ENCODE measurements at places on chromosomes 5 and 9. TPM values are rescaled to one million over a fixed set of nuclear protein-coding genes. Genes with fewer than 3 reads are reported as not detected.

Gene NUTM2F
- total RNA-seq = not detected

Gene SPINK1
- total RNA-seq = not detected

DNA sequence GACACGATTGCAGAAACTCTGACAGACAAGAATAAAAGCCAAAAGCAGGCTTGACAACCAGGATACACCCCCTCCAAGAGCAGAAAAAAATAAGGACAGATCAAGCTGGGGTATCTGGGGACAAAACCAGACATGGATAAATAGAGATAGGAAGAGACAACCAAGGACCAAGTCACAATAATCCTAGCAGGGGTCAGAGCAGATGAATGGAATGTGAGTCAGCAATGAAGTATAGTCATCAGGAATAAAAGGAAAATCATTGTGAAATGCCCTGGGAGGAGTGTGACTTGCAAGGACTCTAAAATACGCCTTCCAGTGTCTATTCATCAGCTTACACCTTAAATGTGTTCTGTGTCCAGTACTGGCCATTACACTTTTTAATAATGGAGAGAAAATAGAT, 206.8 kb downstream of the CAAP1 start:
- no peak for ATAC-seq

Gene SIT1
- 97.0 TPM for total RNA-seq

GRCh38 chr9:28413471-28413870, 840.2 kb upstream of the C9orf72 start:
- ATAC-seq = no peak

DNA sequence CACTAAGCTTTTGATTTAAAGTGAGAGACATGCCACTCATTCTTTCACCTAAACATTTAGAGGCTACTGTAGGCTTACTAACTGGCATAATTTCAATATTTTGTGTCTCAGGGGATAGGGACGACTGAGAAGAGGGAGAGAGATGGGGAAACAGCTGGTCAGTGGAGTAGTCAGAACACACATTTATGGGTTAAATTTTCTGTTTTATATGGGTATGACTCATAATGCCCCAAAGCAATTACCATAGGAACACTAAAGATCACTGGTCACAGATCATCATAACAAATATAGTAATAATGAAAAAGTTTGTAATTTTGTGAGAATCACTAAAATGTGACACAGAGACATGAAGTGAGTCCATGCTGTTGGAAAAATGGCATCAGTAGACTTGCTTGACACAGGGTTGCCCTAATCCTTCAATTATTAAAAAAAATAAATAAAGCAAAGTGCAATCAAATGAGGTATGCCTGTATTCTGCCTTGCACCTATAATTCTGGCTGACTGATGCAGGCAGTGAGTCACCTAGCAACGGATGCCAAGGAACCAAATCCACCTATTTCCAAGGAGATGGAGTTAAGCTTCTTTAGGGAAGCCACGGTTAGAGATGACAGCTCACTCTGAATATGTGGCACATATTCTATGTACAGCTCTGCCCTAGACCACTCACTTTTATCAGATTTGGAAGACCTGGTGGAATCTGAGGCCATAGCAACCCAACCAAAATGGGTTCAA, 166.1 kb downstream of the MARCHF11 start:
- no peak for ATAC-seq

Gene SPATA24
- total RNA-seq = 5.6 TPM

- no peak for ATAC-seq
These were observed 249.1 kb upstream of the NR4A3 start for GRCh38 chr9:99572567-99572966.

Gene CATSPER3
- 0.82 TPM for total RNA-seq

DNA sequence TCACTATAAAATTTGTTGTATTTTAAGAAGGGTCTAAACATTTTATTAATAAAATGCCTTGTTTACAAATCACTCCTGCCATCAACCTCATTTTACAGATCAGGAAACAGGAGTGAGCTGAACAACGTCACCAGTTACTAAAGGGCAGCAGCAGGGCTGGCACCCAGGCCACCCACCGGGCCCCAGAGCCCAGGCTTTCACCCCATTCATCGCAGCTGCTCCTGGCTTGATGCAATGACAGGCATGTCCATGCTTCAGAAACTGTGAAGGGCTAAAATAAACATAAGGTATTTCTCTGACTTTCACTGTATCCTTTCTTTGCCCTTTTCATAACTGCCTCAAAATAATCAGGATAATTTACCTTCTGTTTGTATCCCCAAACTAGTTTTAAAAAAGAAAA, 18.1 kb downstream of the MED27 start:
- no peak for ATAC-seq

- no peak for ATAC-seq
These were observed 464.3 kb upstream of the PAPPA start for GRCh38 chr9:115689331-115689730.

GRCh38 chr5:31280210-31280609, 86.7 kb downstream of the CDH6 start:
- no peak for ATAC-seq

DNA sequence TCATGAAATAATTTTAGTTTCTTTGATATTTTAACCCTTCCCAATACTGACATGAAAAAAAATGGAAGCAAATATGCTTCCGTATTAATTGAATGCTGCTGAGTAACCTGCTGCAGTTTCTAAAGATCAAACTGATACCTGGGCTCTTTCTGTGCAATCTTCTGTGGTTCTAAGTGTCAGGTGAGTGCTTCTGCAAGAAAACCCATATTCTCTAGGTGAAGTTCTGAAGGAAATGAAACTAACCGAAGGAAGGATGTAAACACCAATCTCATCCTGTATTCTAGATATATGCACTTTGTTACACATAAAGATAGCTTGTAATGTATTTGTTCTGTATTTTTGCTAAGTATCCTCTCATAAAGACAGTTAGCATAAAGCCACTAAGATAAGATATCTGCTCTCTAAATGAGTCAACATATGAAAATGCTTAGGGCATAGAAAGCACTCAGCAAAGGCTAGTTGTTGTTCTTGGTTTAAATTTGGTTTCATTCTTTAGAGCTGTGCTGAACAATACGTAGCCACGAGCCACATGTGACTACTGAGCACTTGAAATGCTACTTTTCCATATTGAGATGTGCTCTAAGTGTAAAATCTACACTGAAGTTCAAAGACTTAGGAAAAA, 52.0 kb downstream of the ITGA2 start:
- peak; percentile 90 for ATAC-seq

Gene CD74
- total RNA-seq = 629 TPM

DNA sequence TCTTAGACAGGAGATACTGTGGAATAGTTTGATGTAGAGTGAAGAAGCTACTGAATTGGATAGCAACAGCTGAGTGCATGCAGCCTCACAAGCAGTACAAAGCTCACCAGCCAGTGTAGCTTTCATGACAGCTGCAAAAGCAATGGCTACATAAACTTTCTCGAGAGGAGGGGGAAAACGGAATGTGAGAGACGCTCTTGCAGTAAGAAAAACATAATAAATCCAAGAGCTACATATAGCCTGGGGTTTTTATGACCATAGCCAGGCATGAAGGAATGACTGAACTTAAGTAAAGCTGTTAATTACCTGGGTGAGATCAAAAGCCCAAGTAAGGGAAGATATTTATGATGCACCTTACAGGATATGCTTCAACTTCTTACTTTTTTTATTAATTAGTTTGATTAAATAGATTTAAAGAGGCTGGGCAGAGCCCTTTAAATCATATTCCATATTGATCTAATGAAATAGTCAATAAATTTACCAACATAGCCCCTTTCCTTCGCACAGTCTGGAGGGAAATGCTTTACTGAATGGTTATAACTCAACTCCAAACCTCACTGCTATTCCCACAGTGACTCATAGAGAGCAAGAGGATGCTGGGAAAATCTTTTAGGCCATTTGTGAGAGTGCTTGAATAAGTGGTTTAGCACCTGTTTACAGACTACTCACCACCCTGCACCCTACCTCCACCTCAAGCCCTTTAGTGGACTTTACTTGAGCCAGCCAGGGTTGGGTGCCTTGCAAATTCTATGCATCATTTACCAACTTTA, 407.2 kb upstream of the CLINT1 start:
- ATAC-seq = no peak

DNA sequence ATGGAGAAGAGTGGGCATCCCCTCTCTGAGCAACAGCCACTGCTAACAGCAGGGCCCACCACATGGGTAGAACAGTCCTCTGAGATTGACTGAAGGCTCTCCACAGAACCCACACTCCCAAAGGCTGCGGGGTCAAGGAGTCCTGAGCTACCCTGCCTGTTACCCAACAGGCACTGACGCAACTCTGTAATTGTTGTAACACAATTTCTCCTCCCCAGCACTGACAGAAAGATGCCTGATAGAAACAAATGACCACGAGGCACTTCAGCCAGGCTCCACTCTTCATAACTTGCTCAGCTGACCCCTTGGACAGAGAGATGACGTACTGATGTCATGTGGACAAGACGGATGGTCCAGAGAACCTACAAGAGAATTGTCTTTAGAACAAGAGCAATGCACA, 220.7 kb downstream of the SPOCK1 start:
- no peak for ATAC-seq

DNA sequence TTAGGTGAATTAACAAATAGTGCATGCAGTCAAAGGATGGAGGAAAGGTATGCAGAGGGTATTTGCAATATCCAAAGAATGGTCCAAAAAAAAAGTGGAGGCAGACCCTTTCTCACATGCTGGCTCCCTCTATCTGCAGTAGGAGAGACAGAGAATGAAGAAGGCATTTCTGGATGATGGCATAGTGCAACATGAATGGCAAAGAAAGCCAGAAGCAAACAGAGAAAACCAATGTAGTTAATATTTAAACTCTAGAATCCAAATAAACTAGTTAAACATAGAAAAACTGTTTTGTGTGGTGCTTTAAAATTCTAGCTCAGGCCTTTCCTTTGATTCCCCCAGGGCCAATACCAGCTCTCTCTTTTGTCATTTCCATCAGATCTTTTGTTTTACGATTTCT, 403.1 kb upstream of the WWC1 start:
- ATAC-seq = no peak

DNA sequence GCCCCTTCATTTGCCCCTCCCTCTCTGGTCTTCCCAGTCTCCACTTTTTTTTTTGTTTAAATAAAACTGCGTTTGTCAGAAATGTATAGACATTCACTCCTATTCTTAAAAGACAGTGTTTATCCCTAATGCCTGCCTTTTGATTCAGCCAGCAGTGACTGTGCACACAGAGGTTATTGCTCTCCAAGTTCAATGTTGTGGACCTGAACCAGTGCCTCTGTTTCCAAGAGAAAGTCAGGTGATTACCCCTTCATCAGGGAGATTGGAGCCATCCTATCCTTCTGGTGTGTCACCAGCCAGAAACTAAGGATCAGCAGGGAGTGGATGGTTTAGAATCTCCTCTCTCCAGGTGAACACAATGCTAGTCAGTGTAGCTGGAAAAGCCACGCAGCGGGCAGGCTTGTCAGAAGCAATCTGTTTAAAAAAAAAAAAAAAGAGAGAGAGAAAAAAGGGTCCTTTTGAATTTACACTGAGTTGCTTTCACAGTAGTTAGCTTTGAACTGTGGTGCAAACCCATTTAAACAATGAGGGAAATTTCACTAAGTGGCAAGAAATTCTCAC, 167.5 kb upstream of the DMRT1 start:
- no peak for ATAC-seq

- no peak for ATAC-seq
These were observed 97.6 kb downstream of the CDH10 start for GRCh38 chr5:24547132-24547531.

- no peak for ATAC-seq
These were observed 32.2 kb downstream of the GCNT4 start for GRCh38 chr5:75020016-75020656.

Gene TIMD4
- total RNA-seq = 0.67 TPM

Gene PCDHGA1
- 0.16 TPM for total RNA-seq

DNA sequence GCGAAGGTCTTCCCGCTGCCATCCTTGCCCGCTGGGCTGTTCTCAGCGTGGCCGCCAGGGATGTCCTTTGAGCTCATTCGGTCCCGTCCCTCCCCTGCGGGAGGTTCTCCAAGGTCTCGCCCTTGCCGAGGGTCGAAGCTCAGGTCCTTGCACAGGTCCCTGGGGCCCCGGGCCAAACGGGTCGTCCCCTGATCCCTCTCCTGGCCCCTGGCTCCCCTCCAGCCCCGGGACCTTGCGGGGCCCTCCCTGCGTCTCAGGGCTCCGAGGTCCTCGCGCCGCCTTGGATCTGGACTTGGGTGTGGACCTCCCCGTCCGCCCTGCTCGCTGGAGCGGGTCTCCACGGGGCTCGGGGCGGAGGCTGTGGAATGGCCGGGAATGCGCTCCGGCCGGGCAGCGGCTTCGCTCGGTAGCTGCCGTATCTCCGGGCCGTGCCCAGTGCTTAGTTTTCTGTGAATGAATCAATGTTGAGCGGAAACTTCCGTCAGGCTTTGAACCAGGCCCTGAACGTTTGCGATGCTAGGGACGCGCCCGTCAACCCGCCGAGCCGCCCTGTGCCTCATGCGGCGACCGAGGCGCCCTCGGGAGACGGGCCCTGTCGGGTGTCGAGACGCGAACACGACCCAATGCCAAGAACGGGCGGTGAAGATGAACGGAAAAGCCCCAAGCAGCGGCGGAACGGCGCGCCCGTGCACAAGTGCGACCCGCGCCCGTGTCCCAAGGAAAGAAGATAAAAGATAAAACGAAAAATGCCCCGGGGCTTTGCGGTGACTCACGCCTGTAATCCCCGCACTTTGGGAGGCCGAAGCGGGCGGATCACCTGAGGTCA, 780 bp downstream of the RNU6ATAC start:
- ATAC-seq = no peak

- no peak for ATAC-seq
These were observed 542.3 kb downstream of the PDE4D start for GRCh38 chr5:59351076-59351794.

GRCh38 chr9:133824106-133824801, 86.1 kb upstream of the SARDH start:
- no peak for ATAC-seq

GRCh38 chr5:171710451-171711024, 75.1 kb upstream of the SMIM23 start:
- no peak for ATAC-seq

Gene MYO10
- 0.34 TPM for total RNA-seq

Gene SARDH
- total RNA-seq = 2.8 TPM

DNA sequence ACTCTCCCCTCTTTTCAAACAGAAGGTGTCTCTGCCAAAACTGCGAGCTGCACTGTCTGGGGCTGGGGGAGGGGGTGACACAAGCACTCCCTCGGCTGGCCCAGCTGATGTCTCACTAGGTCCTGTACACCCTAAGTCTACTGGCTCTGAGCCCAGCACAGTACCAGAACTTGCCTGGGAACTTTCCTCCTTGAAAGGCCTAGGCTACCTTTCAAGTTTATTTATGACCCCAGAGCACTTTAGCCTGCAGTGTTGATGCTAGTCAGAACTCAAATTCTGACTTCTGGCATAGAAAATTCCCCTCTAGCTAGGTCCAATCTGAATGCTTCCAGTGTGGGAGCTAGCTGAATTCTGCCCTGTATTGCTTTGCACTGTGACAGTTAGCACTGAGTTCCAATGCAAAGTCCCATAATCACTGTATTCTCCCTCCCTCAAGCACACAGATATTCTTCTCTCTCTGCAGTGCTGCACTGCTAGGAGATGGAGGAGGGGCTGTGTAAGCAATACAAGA, 10.5 kb downstream of the LURAP1L start:
- no peak for ATAC-seq

- peak; percentile 56 for ATAC-seq
These were observed 1.0 kb upstream of the TSLP start for GRCh38 chr5:111070272-111071134.

GRCh38 chr9:4050916-4051315, 249.0 kb downstream of the GLIS3 start:
- no peak for ATAC-seq

Gene AGXT2
- total RNA-seq = not detected

All from activated T-helper 17 cell treated with anti-CD3 and anti-CD28 coated beads, Interleukin-2, amount 50 U/mL, for 72 hours (primary cell).